NCI-H1092 (cell line): ENCODE measurements at places on chromosomes 2 and 18.

- no peak for DNase-seq
Measured at GRCh38 chr2:111219734-111220505, 99.2 kb downstream of the BCL2L11 start.

DNA sequence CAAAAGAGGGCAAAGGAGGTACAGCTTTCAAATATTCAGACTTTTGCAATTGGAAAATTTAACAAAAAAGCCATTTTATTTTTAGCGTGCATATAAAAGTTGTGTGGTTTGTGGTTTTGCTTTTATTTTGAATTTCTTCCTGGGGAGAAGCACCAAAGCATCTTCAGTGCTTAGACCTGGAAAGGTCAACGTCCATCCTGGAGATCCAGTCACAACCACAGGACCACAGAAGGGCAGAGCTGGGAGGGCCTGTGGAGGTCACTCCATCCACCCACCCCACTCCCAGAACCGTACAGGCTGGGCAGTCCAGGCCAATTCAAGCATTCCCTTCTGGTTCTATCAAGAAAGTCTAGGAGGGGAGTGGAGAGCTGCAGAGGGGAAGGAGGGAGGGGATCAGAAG, 43.8 kb downstream of the MPHOSPH10 start:
- no peak for DNase-seq

- DNase-seq, result no peak
Measured at GRCh38 chr2:152974146-152974545, 255.7 kb downstream of the ARL6IP6 start.

DNA sequence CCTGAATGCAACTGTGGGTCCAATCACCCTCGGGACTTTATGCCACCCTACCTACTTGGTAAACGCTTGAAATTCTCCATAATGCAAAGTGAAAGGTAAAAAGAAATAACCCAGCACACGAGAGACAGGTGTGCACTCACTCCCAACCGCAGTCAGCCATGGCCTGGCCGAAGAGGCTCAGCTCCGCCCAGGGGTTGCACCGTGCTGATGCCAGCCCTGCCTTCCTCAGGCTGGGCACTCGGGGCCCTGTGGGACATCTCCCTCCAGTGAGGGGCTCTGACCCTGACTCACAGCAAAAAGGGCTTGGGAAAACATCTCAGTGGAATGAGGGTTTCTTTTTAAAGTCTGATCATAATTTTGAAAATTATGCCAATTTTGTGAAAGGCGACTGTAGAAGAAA, 13.3 kb downstream of the SLC66A2 start:
- DNase-seq, result no peak

GRCh38 chr2:171630812-171631626, 56.2 kb upstream of the DYNC1I2 start:
- no peak for DNase-seq

- no peak for DNase-seq
Measured at GRCh38 chr2:43790147-43790546, 16.3 kb downstream of the DYNC2LI1 start.

GRCh38 chr2:239596792-239597191, 196.0 kb upstream of the HDAC4 start:
- no peak for DNase-seq

DNA sequence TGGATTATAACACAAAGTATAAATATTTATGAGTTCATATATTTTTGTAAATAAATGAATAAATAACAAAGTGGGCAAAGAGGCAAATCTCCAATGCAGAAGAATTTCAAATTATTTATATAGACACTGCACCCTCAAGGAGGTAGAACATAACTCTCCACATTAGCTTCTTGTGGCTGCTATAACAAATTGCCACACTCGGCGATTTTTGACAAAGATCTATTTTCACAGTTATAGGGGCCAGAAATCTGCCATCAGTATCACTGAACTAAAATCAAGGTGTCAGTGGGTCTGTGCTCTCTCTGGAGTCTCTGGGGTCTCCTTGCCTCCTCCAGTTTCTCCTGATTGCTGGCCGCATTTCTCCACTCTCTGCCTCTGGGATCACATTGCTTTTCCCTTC, 92.0 kb upstream of the FAM136A start:
- DNase-seq, result no peak

DNA sequence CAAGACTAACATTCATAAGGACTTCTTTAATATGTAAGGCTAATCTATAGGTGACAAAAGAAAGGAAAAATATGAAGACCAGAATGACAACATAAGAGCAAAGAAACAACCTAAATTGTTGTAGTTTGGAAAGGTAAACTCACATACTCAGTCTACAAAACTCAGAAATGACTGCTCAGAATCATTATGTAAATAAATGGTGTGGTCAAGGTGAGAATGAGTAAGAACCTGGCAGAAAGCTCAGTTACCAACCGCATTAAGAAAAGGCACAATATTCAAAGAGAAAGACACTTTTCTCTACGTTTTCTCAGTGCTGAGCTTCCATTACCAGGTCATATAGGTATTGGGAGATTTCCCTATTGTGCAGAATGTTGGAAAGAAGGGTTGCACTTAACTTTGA, 15.8 kb downstream of the ATF2 start:
- no peak for DNase-seq

GRCh38 chr18:74623047-74623816, 25.6 kb downstream of the ZNF407 start:
- DNase-seq, result no peak

GRCh38 chr18:37282386-37283037, 283.1 kb downstream of the CELF4 start:
- DNase-seq, result no peak

DNA sequence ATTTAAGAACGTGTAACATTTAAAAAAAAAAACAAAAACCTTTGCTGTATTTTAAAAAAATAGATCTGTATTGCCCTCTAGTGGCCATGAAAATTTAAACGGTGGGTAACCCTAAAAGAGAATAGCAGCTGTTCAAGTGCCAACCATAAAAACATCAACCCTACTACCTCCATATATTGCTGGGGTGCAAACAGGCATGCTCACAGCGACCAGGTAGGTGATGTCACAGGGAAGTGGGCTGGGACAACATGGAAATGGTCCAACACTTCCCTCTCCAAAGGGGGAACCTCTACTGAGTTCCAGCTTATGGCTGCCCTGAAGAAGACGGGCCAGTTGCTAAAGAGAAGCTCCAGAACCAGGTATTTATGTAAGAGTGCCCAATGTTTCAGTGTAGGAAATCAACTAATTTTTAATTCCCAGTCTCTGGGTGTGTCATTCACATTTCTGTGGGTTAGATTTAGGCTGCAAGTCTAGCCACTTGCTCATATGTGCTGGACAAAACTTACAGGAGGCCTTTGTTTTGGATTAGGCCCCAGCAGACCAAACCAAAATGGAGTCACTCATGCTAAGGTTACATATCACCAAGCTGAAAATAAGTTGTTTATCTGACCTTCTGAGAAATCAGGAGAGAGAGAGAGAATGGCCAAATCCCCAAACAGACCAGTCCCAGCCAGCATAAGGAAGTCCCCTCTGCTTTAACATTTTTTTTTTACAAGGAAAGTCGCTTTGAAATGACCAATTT, 54.5 kb downstream of the SKA1 start:
- DNase-seq, result peak; percentile 42

DNA sequence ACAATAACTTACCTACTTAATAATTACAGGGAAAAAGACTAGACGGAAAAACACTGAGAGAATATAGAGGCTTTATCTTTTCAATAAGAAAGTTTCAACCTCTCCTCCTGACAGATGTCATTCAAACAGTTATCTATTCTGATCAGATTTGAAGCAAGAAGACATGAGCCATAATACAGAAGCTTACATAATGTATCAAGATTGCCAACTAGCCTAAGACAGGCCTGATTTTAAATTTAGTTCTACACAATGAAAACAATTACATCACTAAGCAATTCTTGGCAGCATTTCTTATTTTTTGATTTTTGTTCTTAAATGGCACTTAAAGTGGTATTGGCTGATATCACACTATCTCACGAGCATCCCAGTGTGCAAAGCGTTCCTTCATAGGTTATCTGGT, 41.6 kb downstream of the GPR155 start:
- DNase-seq, result no peak

DNA sequence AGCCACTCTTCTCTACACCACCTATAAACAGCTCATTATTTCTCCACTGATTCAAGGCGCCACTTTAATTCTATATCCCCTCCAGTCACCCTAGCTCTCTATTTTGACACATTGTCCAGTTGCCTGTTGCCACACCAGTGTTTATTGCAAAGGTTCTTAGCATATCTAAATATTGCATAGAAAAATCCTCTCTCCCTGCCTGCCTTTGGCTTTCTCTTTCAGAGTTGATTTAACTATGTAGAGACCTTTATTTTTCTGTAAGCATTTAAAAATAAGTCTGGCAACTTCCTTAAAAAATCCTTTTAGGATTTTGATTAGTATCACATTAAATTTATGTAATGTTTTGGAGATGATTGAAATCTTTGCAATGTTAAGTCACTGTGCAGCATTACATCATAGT, 47.9 kb upstream of the B3GNT7 start:
- no peak for DNase-seq

DNA sequence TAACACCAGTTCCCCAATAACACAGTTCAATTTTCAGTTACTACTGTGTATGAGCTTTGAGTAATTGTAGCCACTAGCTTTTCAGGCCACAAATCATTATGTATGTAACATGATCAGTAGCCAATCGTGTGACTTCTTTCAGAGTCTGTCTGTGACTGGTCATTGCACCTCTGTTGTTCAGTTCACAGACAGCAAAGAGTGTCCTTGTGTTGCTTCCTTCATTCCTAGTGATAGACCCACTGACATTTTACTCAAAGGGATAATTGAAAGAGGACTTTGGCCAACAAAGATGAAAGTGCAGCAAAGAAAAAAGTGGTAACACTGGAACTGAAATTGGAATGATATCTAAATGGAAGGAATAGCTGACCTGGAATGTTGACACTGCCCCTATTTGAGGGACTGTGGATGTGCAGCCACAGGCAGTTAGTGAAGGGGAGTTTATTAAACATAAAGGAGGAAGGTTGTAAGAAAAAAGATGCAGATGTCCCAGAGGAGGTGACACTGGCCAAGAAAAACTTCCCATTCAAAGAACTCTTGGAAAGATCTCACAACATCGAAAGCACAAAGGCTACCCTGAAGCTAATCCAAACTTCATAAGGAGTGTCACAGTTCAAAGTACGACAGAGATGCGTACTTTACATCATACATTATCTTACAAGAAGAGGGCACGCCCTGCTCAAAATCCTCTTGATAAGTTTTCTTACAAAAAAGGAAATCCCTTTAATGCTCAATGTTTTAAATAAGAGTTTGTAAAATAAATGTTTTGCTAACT, 19.3 kb downstream of the TTC39C start:
- no peak for DNase-seq

GRCh38 chr18:48029296-48029986, 99.0 kb upstream of the SMAD2 start:
- no peak for DNase-seq

DNA sequence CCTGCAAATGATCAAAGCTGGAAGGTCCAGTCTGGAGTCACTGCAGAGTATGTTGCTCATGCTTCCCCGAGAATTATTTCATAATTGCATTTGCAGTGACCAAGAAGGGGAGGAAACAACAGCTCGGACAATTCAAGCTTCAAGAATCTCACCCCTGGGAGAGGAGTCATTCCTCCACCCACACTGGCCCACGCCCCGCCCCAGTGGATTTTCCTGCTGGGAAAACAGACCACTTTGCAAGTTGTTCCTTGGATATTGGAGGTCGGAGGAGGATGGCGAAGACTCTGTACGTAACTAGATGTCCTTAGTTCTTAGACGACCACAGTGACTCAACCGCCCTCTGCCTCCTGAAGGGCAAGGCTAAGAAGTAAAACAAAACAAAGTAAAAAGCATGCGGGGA, 159.4 kb downstream of the TPO start:
- no peak for DNase-seq

DNA sequence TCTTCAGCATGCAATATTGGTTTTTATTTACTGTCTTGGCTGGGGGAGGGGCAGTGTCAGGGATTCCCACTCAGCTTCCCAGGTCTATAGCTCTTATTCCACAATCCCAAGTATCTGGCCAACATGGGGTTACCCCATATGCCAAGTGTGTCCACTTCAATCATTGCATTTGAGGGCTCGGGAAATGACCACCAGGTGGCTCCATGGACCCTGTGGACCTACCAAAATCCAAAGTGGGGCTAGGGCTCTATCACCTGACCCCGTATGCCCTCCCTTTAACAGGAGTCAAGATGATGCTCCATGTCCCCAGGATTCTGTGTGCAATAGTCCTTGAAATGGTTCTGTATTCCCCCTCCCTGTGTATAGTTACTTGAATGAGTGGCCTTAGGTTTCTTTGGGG, 12.1 kb upstream of the TRAF3IP1 start:
- no peak for DNase-seq

GRCh38 chr2:54373855-54374254, 82.3 kb upstream of the SPTBN1 start:
- no peak for DNase-seq
